ENCODE measurements at places on chromosomes 13 and 19. TPM values are rescaled to one million over a fixed set of nuclear protein-coding genes. Genes with fewer than 3 reads are reported as not detected.

DNA sequence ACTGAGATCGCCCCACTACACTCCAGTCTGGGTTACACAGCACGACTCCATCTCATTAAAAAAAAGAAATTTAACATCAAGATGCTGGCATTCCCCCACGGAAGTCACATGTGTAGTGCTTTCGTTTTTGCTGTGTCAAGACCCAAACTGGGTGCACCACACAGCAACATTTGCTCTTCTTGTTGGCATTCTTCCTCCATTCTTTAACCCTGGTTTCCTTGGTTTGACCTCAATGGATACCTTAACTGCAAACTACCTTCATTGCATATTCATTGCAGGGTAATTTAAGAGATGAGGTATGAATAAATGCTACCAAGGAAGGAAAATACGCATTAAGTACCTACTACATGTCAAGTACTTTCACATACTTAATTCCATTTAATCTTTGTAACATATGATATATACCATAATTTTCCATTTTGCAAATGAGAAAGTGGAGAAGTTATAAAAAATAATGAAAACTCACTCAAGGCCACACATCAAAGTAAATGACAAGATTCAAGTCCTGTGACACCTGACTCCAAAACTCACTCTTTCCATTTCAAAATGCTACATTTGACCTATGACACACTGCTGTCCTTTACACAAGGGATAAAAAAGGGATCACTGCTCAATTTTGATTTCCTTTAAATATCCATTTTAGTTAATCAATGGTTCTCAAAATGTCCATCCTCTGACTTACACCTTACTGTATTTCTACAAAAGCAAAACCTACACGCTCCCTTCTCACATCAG is 59.2 kb downstream of the STK24 start:
- DNase-seq: no peak

GRCh38 chr13:107076801-107077200 is 508.9 kb upstream of the ARGLU1 start:
- no peak for DNase-seq

DNA sequence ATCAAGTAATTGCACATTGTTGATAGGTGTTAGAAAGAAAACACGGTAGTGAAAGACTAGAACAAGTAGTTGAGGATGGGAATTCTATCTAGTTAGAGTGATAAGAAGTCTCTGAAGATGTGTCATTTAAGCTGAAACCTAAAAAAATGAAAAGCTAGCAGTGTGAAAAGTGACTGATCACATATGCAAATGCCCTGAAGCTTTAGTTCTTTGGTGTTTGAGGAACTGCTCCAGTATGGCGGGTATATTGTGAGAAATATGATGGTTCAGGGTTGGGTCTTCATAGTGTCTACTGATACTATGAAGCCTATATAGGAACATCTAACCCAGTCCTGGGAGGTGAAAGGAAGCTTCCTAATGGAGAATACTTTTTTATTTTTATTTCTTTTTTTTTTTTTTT is 45.0 kb downstream of the GPALPP1 start:
- no peak for DNase-seq

The NLRP13 gene
- total RNA-seq: not detected

The TMEM38A gene
- total RNA-seq: not detected

- DNase-seq: no peak
Observed at GRCh38 chr13:95176611-95177259, 124.5 kb downstream of the ABCC4 start.

The CLEC17A gene
- total RNA-seq: not detected

- peak; percentile 23 for DNase-seq
Observed at GRCh38 chr13:48405875-48406274, 7.0 kb downstream of the LPAR6 start.

- DNase-seq: no peak
Observed at GRCh38 chr13:53198017-53198416, 169.4 kb downstream of the OLFM4 start.

The SLITRK5 gene
- total RNA-seq: not detected

DNA sequence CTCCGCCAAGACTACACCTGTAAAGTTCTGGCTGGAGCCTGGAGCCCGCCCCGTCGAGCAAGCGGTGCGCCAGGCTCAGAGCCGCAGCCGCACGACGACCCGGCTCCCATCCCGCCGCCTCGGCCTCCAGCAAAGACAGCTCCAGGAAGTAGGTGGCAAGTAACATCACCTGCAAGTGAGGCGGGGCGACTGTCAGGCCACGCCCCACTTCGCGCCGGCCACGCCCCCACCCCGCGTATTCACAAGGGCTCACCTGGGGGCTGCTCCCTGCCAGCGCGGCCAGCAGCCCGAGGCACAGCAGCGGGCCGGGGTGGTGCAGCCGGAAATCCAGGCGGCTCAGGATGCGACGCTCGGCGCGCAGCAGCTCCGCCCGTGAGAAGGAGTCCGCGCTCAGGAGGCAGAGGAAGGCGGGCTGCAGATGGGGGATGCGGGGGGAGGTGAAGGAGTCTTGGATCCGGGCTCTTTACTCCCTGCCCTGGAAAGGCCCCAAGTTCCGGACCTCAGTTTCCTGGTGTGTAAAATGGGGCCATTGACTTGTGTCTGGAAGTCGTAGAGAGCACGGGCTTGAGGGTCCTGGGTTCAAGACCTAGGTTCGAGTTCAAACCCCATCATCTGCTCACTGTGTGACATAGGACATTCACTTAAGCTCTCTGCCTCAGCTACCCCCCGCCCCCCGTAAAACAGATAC is 3.2 kb downstream of the CCNP start:
- no peak for DNase-seq

The CCDC194 gene
- not detected for total RNA-seq

The NOVA2 gene
- not detected for total RNA-seq

The DCAF15 gene
- 11.5 TPM for total RNA-seq

- DNase-seq: peak; percentile 37
Observed at GRCh38 chr13:40438022-40438680, 228.3 kb downstream of the FOXO1 start.

GRCh38 chr13:21218351-21219035 is 42.0 kb downstream of the MRPL57 start:
- DNase-seq: no peak

The VSTM2B gene
- total RNA-seq: not detected

The OR7D4 gene
- total RNA-seq: not detected

DNA sequence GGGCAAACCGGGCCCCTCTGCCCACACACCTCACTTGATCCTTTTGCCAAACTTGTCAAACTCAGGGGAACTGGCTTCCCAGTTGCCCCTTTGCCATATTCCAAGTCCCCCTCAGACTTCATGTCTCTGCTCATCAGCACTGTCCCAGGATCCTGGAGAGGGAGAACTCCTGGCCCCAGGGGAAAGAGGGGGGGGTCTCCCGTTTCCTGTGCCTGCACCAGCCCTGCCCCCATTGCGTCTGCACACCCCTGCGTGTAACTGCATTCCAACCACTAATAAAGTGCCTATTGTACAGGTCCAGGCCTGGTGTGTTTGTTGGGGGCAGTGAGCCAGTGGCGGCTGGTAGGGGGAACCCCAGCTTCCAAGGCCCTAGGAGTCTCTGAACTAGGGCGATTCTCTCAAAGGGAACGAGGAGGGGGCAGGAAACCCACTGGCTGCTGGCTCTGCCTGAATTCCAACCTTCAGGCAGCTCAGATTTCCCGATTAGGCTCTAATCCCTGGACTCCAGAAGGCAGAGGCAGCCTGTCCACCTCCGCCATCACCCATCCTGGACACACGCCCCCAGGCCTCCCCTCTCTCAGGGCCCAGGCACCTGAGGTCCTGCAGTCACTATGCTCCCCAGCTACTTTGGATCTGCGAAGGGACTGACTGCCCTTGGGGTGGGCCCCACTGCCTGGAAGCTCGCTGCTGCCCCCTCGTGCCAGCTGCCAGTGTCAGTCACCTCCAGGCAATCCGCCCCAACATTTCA is 9.7 kb upstream of the ILF3 start:
- peak; percentile 88 for DNase-seq

DNA sequence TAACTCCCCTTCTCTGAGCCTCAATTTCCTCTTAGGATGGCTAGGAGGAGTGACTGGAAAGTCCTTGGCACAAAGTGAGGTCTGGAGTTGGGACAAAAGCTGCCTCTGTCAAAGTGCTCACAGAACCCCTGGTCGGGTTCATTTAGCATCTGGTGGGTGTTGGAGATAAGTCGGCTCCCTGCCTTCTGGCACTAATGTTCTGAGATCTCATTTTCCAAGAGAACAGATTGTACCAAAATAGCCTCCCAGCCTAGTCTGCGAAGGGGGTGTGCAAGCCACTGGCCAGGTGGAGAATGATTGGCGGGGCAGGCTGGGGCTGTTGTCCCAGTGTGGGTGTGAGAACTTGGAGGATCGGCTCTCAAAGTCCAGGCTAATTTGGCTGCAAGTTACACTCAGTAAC is 20.7 kb upstream of the NWD1 start:
- DNase-seq: no peak

DNA sequence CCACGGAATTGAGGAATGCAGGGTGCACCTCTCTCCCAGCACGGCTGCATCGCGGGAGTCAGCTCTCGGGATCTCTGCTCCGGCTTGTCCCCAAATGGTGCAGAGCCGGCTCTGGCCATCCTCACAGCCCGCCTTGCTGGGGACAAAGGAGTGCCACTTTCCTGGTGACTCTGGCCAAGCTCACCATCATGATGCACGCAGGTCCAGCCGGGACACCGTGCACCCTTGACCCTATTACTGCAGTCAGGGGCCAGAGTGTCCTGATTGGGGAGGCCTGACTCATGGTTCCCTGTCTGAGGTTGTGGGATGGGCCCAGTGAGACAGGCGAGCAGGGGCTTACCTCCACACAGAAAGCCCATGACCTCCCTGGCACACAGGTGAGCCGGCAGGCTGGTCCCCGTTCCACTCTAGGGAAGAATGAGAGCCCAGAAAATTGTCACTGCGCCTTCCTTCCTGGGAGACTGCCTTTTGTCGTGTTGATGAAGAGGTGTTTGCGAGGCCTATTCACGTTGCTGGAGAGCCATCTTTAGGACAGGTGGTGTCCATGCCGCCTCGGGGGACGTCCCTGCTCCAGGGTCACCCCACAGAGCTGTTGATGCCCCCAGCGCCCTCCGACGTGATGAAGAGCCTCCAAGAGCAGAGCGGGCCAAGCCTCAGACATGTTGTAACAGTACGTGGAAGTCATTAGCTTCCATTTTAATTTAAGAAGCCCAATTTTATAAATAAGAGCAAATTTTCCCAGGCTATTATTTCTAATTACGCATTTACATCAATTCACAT is 18.5 kb upstream of the VSTM2B start:
- DNase-seq: no peak

The ZNF528 gene
- total RNA-seq: 14.9 TPM

GRCh38 chr13:79675931-79676660 is 195.1 kb downstream of the NDFIP2 start:
- no peak for DNase-seq

The FFAR1 gene
- total RNA-seq: not detected

DNA sequence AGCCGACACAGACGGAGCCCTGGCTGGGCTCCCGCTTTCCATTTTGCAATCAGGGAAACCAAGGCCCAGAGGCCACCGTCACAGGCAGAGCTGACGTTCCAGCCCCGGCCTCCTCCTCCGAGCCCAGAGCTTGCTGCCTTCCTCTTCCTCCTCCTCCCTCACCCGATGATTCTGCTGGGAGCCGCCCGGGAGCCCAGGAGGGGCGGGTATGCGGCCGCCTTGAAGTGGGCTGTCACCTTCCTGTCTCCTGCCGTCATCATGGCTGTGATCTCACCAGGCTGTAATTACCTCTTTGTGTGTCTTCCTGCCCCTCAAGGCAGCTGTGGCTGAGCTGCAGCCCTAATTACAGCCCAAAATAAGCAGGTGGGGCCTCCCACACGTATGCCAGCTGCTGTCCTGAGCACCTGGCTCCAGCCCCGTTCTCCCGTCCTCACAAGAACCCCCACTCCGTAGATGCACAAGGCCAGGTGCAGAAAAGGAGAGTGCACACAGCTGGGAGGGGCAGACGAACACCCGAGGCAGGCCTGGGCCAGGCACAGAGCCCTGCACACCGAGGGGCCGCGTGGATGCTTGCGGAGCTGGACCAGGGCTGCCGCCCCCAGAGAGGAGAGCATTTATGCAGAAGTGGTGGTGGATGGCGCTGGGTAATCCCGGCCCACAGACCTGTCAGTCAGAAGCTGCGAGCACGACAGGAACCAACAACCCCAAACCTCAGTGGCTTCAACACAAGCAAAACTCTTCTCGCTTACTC is 4.0 kb downstream of the TPGS1 start:
- peak; percentile 42 for DNase-seq

DNA sequence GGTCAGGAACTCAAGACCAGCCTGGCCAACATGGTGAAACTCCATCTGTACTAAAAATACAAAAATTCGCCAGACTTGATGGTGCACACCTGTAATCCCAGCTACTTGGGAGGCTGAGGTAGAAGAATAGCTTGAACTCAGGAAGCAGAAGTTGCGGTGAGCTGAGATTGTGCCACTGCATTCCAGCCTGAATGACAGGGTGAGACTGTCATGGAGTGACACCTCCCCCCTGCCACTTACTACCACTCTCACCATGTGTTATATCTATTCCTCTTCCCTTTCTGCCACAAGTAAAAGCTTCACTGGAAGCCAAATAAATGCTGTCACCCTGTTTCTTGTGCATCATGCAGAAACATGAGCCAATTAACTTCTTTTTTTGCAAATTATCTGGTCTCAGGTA is 10.6 kb upstream of the CEACAM4 start:
- no peak for DNase-seq

The PLK5 gene
- total RNA-seq: not detected

- DNase-seq: no peak
Observed at GRCh38 chr13:52670726-52671125, 18.1 kb downstream of the SUGT1 start.

GRCh38 chr13:39998166-39998565 is 342.7 kb downstream of the COG6 start:
- no peak for DNase-seq

DNA sequence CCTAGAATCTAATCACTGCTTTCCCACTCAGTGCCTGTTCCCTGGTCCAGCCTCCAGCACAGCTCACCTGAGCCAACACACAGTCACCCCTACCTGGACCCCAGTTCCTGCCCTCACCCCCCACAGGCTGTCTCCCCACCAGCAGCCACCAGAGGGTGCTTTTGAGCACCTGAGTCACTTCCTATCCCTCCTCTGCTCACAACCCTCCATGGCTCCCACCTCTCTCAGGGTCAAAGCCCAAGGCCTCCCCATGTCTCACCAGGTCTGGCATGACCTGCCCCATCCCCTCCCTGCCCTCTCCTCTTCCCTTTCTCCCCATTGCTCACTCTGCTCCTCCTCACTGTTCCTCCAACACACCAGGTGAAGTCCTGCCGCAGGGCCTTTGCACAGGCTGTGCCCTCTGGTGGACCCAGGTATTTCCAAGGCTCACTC is 7.1 kb upstream of the DPP9 start:
- DNase-seq: peak; percentile 31

The OR7D2 gene
- total RNA-seq: not detected

- no peak for DNase-seq
Observed at GRCh38 chr13:66992183-66992582, 238.0 kb downstream of the PCDH9 start.

Data from GM23248 (cell line).